Activated gamma-delta T cell treated with anti-CD3 and anti-CD28 coated beads, Interleukin-2, amount 50 U/mL, for 16 hours (primary cell): ENCODE measurements at places on chromosomes 7 and 10.

- DNase-seq: no peak
Measured at GRCh38 chr10:74071157-74071556, 73.2 kb downstream of the VCL start.

DNA sequence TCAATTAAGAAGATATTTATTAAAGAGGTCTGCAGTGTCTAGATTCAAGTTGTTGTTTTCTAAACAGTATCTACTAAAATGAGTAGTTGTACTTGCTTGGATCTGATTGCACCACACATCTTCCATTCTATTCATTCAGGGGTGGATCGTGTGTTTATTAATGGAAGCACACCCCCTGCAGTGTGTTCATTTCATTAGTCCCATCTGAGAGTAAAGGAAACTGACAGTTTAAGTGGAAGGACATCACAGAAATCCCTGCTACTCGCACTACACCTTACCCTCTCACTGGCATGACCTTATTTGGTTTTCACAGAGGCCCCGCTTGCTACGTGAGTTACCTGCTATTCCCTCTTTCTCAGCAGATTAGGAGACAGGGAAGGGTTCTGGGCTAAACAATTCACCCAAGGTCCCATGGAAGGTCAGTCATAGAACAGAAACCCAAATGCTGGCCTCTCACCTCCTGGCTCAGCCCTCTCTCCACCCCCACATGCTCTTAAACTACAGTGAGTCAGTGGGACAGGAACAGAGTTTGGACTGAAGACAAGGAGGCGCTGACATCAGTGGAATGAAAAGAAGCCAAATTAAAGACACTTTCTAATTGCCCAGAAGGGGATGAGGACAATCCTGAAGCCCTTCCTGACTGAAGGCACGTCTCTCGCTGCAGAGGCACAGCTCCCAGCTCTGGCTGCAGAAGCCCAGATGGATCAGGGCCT, 369.2 kb upstream of the NRP1 start:
- DNase-seq: no peak

- DNase-seq: no peak
Measured at GRCh38 chr10:96380821-96381220, 22.0 kb upstream of the OPALIN start.

DNA sequence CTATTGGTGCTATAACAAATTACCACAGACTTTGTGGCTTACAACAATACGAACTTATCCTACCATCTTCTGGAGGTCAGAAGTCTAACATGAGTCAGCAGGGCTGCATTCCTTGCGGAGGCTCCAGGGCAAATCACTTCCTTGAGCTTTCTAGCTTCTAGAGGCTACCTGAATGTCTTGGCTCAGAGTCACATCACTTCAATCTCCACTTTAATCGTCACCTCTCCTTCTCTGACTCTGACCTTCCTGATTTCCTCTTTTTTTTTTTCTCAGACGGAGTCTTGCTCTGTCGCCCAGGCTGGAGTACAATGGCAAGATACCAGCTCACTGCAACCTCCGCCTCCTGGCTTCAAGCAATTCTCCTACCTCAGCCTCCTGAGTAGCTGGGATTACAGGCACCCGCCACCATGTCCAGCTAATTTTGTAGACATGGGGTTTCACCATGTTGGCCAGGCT, 44.6 kb upstream of the ANAPC16 start:
- no peak for DNase-seq
